ENCODE measurements at places on chromosomes 11 and 22.

DNA sequence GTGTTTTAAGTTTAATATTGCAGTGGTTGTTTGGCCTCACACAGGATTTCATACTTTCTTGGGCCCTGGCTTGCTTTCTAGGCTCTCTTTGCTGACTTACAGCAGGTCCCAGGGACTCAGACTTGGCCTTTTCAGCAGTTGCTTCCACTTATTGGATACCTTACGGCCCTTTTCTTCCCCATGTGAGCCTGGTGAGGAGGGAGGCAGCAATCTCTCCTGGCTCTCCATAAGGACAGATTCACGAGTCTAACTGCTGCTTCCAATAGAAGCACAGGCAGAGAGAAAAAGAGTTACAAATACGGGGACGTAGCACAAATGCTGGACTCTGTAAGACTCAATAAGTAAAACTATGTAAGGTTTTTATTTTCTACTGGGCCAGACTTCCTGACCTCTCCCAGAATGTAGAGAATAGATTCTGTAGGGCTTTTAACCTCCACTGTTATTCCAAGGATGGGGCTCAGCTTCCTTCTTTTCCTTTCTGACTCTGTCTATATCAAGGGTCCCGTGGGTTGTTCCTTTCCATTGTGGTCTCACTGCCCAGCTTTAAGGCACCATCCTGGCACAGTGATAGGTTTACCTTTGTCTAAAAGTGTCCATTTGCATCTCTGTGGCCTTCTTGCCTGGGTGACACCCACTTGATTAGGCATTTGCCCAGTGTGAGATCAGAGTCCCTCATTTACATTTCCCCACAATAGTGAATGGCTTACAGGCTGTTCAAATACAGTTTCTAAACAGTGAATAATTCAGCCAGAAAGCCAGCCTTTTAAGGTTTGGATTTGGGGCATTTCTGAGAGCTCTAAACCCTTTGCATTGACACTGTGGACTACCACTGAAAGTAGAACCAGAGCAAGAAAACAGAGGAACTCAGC, 92.8 kb downstream of the RASSF10 start:
- no peak for DNase-seq

DNA sequence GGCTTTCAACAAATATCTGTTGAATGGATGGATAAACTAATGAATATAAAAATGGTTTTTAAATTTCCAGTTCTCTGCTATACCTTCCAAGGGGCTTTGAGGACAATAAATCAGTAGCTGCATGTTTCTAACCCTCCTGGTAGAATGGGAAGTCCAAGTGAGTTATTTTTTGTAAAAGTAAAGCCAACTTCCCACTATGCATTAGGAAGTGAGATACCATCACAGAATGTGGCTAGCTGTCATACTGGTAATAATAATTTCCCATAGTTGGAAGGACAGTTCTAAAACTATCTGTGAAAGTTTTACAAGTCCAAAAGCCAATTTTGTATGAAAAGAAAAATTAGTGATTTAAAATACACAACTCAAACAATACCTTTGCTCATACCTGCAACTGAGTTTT, 50.0 kb downstream of the TMEM123 start:
- DNase-seq, result no peak

DNA sequence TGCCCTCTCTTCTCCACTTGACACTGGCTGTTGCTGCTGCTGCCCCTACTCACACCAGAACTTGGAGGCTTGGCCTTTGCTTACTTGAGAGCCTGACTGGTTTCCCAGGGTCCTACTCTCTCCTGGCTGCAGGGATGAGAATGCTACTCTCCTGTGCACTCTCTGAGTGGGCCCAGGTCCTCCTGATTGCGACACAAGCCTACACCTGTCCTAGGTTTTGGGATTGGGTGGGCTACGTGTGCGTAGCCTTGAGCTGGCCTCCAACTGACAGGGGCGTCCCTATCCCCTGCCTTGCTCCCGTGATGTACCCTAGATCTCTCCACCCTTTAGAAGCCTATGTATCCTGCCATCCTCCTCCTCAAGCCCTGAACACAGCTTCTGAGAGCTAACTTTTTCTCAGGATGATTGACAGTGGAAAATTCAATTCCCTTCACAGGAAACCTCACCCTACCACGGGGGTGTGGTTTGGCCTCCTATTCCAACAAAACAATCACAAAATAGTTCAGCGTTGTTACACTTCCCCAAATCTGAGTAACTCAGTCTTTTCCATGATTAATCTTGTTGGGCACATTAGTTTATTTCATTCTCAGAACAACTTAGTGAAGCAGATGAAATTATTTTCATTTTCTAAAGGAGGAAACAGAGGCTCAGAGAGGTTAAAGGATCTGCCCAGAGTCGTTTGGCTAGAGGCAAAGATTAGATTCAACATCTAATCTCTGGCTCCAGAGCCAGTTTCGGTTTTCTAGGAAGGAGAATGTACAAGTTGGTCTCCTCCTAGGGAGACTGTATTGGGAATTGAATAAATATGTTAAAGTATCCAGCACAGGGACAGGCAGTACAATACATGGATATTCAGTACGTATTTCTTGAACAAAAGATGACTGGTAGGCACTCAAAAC, 17.6 kb upstream of the AMOTL1 start:
- DNase-seq, result no peak

DNA sequence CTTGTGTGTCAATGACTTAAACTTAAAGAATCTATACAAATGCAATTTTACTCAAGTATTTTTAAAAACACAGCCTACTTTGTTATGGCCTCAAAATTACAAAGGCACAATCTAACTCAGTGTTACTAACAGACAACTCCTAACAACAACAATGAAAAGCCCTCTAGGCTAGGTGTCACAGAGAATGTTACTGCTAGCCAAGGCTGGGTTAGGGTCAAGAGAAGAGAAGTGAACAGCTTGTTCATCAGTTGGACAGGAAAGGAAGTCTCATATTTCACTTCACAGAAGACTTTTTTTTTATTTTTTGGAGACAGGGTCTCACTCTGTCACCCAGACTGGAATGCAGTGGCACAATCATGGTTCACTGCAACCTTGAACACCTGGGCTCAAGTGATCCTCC, 26.0 kb downstream of the CLDN25 start:
- DNase-seq, result no peak

- peak; percentile 74 for DNase-seq
These were observed 39.6 kb downstream of the NUMA1 start for GRCh38 chr11:72040491-72041363.

Measured in effector CD8-positive, alpha-beta T cell (primary cell).